ENCODE measurements at places on chromosomes 1 and 21.

GRCh38 chr1:43822040-43822690 lies 111.4 kb upstream of the ARTN start:
- no peak for DNase-seq

- DNase-seq = no peak
These were observed 207.2 kb downstream of the ATG4C start for GRCh38 chr1:62991152-62991551.

DNA sequence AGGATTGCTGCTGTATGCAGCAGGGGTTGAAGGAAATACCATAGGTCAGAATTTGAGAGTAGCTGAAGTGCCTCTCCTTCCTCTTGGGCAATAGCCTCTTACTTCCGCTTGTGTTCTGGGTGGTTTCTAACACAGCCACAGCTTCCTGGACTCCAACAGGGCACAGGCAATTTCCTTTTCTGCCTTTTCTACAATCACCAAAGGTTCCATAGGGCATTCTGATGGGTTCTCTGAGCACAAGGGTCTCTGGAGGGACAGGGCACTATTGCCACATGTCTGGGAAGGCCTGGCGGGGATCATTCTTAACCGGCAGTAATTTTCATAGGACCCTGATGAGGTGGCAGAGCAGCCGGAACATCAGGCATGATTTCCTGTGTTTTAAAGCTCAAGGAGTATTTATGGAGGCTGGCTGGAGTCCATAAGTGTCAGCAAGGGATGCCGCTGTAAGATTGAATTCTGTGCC lies 5.5 kb upstream of the AGTRAP start:
- DNase-seq = no peak

- no peak for DNase-seq
These were observed 6.7 kb downstream of the LDLRAP1 start for GRCh38 chr1:25550155-25550506.

DNA sequence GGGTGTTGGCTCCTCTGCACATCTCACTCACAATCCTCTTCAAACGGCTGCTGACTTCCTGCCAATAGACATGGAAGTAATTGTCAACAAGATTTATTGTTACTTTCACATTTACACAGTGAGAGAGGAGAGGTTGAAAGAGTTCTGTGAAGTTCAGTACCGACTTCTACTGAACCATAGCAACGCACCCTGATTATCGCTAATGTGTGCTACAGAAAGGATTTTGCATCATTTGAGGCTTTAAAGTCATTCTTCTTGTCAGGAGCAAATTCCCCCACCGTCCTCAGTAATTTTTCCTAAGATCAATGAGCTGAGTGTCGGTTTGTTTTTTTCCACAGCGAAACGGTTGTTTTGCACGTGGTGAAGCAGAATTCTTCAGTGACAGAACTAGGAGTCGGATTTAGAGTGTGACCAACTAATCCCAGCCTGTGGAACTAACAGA lies 361.0 kb downstream of the ADGRL2 start:
- no peak for DNase-seq

DNA sequence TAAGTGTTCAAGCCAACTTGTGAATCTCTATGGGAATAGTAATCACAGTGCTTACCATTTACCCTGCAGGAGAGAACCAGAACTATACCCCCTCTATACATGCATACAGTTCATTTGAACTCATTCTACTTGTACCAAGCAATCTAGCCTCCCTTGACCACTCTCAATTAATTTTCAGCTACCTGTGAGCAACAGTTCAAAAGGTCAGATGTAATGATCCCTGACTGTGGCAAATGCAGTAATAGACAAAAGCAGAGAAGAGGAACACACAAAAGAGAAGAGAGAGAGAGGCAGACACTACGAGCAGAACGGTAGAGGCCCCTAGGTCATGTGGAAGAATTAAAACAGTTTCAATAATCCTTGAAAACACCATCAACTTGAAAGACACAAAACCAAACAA lies 52.8 kb downstream of the FMO4 start:
- DNase-seq = no peak

GRCh38 chr21:42079008-42079938 lies 8.2 kb downstream of the UMODL1 start:
- no peak for DNase-seq

DNA sequence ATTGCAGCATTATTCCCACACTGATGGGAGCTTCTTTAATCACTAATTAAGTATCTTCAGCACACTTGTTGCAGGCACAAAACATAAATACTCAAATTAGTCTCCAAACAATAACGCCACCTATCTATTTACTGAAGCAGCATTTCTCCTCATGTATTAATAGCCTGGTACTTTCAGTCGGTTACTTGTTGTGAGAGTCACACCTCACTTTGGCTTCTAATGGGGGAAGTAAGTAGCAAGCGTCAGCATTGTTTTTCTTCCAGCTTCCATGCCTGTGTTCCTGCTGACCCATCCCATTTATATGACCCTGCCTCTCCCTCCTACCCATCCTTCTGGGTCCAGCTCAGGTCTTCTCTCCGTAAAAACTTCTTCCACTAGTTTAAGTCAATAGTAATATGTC lies 31.9 kb upstream of the DENND1B start:
- no peak for DNase-seq

All from NCI-H1436 (cell line).